ENCODE measurements at places on chromosomes 16 and 17.
A peak's percentile ranks its signal among the peaks of the same experiment; 100 is the strongest.

DNA sequence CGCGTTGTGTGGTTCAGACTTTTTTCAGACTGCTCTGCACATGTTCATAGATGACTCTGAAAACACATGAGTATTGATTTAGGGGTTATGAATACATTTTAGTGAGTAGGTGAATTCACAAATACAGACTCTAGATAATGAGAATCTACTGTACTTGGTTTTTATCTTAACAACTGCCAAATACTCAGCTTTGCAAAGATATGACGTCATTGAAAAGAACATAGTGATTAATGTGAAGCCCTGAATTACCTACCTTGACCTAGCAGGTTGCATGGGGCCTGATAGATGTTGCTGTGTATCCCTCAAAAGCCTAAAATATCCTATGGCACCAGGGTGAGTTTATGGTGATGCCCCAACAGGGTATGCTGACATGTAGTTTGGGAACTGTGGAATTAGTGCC lies 98.0 kb downstream of the SHISA9 start:
- DNase-seq: no peak

DNA sequence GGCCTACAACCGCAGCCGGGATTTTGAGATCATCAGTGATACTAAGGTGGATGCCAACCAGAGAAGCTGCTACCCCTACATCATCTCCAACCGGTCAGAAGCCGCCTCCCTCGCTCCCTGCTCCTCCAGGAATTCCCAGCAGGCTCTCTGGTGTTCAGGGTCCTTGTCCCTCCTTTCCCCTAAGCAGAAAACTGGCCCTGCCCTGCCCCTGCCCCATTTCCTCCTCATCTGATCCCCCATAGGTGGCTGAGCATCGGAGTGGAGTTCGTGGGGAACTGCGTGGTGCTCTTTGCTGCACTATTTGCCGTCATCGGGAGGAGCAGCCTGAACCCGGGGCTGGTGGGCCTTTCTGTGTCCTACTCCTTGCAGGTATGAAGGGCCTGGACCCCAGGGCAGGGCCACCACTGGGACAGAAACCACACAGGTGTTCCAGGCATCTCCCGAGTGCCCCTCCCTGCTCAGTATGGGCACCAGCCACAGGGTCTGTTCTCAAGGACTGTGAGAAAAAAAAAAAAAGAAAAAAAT lies 29.8 kb downstream of the ANKRD40 start:
- no peak for DNase-seq

DNA sequence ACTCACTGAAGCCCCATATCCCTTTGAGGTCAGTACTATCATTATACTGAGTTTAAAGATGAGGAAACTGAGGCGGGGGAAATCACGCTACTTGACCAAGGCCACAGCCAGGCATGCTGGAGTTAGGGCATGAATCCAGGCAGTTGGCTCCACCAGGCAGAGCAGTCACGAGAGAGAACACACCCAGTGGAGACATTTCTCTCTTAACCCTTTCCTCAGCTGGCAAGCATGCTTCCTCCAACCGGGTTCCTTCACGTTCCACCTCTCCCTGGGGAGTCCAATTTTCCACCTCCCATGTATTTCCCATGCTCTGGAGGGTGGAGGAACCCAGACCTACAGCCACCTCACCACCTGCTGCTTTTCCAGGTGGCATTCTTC lies 32.8 kb downstream of the VAC14 start:
- DNase-seq: no peak

- no peak for DNase-seq
Measured at GRCh38 chr17:21371511-21372081, 4.6 kb upstream of the KCNJ12 start.

DNA sequence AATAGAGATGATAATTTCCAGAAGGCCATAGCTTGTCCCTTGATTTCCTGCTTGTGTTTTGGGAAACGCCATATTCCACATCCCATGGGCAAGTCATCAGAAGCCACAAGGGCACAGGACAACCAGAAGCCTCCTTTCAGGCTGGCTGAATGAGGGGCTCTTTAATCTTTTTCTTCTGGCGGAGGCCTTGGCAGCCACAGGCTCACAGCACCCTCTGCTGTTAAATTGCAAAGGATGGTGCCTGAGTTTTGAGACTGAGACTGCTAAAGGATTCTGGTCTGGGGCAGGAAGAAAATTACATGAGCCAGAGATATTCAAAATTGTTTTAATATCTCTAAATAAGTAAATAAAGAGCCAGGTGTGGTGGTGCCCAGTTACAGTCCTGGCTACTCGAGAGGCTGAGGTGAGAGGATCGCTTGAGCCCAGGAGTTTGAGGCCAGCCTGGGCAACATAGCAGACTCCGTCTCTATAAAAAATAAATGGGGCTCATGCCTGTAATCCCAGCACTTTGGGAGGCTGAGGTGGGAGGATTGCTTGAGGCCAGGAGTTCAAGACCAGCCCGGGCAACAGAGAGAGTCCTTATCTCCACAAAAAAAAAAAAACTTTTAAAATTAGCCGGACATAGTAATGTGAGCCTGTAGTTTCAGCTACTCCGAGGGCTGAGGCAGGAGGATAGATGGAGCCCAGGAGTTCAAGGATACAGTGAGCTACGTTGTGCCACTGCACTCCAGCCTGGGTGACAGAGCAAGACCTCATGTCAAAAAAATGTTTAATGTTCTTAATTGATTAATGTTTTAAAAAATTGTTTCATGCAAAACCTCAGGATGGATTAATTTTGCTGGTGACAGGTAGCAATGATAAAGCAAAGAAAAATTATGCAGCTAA lies 26.3 kb downstream of the AARSD1 start:
- peak; percentile 63 for DNase-seq

- DNase-seq: no peak
Measured at GRCh38 chr16:59849716-59850115, 1115.6 kb upstream of the GOT2 start.

DNA sequence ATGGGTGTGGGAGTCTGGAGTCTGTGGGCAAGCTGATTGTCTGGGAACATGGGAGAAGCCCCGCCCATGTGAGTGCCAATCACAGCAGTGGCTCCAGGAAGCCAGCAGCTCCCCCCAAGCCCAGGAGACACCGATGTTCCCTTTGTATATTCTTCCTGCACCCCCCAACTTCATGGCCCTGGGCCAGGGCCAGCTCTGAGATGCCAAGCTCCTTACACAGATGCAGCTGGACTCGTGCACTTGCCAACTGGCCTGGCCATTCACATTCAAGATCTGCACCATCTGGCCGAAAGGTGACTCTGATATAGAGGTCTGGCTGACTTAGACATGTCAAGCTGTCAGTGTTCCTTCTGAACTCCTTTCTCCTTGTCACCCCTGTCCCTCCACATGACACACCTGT lies 50.5 kb downstream of the CACNG5 start:
- DNase-seq: no peak

DNA sequence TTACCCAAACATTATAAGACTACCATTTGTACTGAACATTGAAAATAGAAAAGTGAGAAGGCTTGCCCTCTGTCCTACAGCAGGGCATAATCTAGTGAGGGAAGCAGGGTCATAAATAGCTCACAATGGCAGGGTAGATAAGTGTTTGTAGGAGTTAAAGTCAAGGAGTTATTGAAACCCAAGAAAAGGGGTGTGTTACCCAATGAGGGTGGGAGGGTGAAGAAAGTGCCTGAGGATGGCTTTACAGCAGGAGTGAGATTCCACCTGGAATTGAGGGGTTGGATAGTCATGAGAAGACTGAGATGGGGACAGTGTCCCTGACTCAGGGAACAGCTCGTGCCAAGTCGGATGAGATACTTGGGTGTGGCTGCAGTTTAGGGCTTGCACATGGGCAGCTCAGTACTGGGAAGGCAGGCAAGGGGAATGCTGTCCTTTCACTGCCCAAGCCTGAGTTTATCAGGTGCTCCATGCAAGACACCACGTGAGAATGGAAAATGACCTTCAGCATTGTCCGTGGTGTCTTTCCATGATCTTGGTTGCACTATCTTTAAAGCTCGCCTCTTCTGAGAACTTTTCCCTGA lies 393.2 kb upstream of the MAF start:
- no peak for DNase-seq

GRCh38 chr16:70735141-70735979 lies 49.5 kb upstream of the MTSS2 start:
- DNase-seq: peak; percentile 74

DNA sequence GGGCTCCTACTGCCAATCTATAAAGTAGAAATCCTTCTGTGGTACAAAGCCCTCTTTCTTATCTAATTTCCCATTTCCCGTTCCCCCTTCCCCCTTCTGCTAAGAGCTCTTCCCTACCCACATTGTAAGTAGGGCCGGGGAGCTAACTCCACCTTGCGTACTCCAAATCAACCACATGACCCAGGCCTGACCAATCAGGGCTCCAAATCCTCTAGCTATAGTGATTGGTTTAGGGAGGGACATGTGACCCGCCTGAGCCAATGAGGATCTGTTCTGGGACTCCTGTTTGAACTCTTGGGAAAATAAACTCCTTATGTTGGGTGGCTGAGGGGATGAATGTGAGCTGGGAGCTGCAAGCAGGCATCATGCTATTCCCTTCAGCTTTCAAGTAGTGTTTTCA lies 40.9 kb upstream of the MEOX1 start:
- peak; percentile 26 for DNase-seq

GRCh38 chr17:72764632-72765041 lies 327.9 kb downstream of the SLC39A11 start:
- DNase-seq: no peak

- DNase-seq: no peak
Measured at GRCh38 chr17:73760439-73760758, 116.2 kb upstream of the SDK2 start.

- no peak for DNase-seq
Measured at GRCh38 chr17:57090560-57091185, 5.6 kb downstream of the AKAP1 start.

DNA sequence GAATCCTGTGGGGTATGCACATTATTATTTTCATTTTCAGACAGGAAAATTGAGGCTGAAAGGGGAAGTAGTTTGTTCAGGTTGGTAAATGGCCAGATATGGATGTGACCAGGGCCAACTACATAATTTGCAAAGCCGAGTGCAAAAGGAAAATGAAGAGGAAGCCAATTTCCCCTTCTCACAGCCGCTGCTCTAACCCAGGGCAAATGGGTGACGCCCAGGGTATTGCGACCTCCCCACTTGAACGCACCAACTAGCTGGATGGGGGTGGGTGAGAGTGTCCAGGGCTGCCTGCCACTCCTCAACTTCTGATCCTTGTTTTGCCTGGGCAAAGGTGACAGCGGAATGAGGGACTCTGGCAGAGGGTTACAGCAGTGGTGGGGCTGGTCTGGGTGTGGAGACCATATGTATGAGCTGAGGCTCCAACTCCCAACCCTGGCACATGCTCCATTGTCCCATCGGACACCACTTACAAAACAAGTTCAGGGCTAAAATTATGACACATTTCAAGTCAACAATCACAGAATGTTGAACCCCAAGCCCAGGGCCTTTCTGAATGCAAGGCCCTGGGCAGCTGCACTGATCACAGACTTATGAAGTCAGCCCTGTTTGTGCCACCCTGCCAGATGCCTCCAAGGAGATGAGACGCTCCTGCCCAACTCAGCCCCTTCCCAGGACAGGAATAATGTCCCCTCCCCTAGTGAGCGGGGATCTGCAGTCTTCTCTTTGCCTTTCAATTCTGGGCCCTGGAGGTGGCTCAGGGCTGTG lies 1.7 kb downstream of the ANKRD40CL start:
- no peak for DNase-seq

DNA sequence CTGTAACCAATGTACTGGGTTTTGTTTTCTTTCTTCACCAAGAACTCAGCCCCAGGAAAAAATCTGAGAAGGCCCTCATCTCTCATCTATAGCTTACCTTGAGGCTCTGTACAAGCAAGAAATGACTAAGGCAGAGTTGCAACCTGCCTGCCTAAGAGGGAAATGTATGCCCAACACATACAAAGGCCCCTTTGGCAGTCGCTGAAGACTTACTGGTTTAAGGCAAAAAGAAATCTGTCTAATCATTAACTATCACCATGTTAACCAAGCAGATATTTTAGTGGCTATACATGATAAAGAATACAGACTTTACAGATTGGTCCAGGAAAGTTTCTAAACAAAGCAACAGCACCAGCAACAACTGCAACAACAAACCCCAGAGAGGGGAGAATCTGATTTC lies 14.2 kb downstream of the ZNF624 start:
- DNase-seq: no peak

GRCh38 chr17:6936370-6937028 lies 59.4 kb upstream of the ALOX12 start:
- peak; percentile 60 for DNase-seq

- no peak for DNase-seq
Measured at GRCh38 chr17:76538281-76538931, 897 bp upstream of the CYGB start.

GRCh38 chr17:50269477-50270434 lies 4.5 kb upstream of the TMEM92 start:
- DNase-seq: peak; percentile 82

GRCh38 chr17:59366040-59366757 lies 34.7 kb downstream of the YPEL2 start:
- DNase-seq: no peak

GRCh38 chr17:41258406-41258805 lies 3.2 kb downstream of the KRTAP9-9 start:
- DNase-seq: no peak

- peak; percentile 59 for DNase-seq
Measured at GRCh38 chr17:6427279-6427781, 7.6 kb downstream of the AIPL1 start.
